Activated T-helper 1 cell treated with anti-CD3 and anti-CD28 coated beads, Interleukin-2, amount 50 U/mL, for 16 hours (primary cell): ENCODE measurements at places on chromosomes 7 and 10.

DNA sequence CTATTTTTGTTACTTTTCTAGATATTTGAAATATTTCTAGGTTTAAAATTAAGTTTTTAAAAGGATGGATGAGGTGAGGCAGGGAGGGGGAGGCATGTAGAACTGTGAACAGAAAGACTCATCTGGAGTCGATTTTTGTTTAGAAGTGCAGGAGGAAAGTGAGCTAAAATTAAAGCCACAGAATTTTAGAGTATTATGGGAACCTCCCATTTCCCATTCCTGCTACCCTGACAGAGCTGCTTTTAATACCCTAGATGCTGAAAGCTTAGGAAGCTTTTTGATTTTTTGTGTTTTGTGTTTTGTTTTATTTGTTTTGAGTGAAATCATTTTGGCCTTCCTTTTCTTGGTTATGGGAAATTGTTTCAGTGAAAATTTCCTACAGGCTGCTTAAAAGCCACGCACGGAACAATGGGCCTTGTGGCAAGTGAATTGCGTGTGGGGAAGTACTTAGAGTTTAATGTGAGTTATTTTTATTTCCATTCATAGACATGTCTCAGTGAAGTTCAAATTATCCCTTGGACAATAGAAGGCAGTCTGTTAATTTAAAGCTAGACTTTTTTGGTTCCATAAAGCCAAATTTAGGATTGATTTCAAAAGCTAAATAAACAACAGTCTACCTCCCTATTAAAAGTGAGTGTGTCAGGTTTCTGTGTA is 102.0 kb upstream of the HDAC9 start:
- DNase-seq, result no peak

DNA sequence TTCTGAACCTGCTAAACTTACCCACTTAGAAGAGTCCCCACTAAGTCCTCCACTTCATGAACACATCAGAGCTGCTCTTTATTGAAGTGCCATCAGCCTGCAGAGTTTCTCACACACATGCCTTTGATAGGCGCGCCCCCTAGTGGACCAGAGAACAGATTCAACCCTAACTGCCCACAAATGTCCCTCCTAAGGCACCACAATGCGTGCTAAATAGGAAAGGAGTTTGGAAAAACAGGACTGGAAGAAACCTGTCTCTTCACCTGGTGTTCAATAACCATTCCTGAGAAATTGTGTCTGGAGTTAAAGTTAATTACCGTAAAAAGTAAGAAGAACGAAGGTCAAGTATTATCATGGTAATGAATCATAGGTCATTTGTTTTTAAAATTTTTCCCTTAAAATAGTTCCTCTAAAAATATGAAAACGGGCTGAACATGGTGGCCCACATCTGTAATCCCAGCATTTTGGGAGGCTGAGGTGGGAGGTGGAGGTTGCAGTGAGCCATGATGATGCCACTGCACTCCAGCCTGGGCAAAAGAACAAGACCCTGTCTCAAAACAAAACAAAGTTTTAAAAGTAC is 249.7 kb downstream of the ELMO1 start:
- DNase-seq, result peak; percentile 50

GRCh38 chr10:89171996-89172395 is 35.1 kb downstream of the CH25H start:
- DNase-seq, result no peak

- DNase-seq, result no peak
Observed at GRCh38 chr10:87983716-87984115, 120.3 kb downstream of the PTEN start.

DNA sequence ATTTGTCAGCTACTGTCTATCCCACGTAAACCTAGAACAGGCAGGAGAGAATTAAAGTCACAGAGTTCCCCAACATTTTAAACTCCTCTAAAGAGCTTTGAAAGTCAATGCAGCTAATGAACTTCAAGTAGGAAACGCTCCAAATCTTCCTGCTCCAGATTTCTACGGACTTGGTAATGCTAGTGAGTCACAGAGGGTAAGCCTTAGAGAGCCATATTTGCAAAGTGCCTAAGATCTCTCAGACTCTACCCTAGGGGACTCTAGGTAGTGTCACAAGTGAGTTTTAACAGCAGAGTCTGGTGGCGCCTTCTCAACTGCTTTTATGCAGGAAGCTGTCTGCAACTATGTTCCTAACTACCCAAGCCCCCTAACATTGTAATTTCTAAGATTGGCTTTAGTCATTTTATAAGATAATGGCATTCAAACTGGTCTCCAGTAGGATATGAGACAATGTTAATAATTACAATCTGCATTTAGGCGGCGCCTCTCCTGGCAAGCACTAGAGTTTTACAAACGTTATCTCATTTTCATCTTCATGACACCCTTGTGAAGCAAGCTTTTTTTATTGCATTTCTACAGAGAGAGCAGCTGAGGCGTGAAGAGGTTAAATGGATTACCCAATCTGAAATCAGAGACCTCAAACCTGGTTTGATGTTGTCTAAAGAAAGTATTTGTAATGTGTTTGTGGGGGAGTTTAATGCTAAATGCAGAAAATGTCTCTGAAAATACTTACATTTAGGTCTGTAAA is 22.0 kb upstream of the FZD1 start:
- DNase-seq, result no peak

DNA sequence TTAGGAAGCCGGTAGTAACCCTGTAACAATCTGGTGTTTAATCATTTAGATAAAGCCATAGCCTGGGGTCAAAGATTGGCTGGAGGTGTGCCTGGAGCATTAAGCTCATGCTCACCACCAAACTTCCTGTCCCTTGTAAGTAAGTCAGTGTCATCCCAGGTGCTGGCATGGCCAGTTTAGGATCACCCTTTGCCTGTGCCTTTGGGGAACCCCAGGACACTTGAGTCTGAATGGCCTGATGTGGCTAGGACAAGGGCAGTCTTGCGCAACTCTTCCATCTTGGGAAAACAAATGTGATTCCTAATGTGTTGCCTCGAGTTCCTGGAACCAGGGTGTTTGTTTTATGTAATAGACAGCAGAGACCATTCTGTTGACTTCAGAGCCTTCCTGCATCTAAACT is 154.8 kb downstream of the GRK5 start:
- DNase-seq, result no peak

- no peak for DNase-seq
Observed at GRCh38 chr7:116949941-116950801, 3.1 kb upstream of the ST7 start.

DNA sequence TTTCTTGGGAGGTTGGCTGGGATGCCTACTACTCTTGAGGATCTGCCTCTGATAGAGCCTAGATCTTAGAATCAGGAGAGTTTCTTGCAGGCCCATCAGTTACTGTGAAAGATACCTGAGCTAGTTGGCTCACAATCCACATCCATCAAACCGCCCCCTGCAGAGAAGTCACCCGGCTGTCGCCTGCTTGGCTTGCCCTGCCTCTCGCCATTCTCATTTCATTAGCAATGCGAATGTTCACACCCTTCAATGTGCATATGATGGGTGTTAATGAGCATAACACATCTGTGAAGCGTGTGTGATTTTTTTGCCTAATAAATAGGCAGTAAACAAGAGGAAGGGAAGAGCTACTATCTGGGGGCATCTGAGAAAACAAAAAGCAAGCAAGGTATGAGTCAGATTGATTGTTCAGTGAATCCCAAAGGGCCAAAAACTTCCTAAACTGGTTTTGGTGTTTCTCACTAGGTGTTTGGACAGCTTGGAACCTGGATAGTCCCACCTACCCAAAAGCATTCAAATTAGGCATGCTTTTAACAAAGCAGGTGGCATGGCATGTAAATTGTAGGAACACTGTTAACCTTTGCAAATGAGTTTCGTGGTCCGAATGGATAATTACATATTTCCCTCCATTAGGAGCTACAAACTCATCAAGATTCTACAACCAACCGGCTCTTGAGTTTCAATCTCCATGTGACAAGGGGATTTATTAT is 272.3 kb upstream of the C7orf33 start:
- no peak for DNase-seq

DNA sequence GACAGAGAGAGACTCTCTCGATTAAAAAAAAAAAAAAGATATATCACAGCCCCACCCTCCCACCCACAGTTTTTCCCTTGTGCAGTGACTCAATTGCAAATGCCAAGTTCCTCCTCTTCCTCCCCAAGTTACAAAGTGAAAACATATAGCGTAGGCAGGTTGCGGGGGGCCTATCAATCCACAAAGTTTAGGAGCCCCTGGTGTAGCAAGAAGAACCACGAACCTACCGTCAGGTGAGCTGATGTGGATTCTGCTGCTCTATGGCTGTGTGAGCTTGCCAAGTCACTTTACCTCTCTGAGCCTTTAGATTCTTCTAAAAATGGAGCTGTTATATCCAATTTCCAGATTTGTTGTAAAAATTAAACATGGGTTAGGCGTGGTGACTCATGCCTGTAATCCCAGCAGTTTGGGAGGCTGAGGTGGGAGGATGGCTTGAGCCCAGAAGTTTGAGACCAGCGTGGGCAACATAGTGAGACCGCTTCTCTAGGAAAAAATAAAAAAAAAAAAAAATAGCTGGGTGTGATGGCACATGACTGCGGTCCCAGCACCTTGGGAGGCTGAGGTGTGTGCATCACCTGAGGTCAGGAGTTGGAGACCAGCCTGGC is 8.2 kb upstream of the RHBDD2 start:
- DNase-seq, result no peak

GRCh38 chr10:123704812-123705211 is 38.7 kb downstream of the GPR26 start:
- no peak for DNase-seq

- DNase-seq, result no peak
Observed at GRCh38 chr7:68313806-68314205, 1284.5 kb upstream of the AUTS2 start.

- no peak for DNase-seq
Observed at GRCh38 chr7:154680894-154681659, 321.8 kb downstream of the PAXIP1 start.

GRCh38 chr7:35248576-35249536 is 5.0 kb downstream of the TBX20 start:
- no peak for DNase-seq

GRCh38 chr10:131851346-131851745 is 49.5 kb upstream of the PPP2R2D start:
- DNase-seq, result no peak

DNA sequence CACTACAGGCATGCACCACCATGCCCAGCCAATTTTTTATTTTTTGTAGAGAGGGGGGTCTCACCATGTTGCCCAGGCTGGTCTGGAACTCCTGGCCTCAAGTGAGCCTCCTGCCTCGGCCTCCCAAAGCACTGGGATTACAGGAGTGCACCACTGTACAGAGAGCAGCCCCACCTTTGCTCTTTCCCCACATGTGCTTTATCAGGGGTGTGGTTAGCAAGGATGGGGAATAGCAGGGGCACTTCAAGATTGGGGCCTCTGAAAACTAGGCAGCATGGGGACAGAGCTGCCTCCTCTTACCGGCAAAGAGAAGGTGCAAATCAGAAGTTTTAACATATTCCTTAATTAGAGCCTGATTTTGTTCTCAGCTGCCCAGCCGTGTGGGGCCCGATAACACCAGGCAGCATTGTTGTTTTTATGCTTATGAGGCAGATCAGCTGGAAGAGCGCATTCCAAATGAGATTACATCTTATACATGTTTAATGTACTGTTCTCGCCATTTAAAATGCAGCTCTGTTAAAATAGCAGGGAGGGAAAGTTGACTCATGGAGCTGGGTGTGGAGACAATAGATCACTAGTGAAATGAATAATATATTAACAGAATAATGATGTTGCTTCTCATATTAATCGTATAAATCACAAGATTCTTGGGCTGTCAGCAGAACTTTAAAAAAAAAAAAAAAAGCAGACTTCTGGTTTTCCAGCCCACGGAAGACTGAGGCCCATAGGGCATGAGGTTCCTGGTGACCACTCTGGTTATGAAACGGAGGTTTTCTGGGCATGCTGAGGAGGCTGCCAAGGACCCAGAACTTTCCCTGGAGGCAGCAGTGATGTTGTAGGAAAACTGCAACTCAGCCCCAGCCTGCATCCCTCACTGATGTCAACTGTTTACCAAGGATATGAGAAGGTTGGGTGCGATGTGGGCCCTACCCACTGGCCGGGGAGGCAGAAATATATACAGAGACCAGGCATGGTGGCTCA is 62.5 kb downstream of the TMEM130 start:
- no peak for DNase-seq

DNA sequence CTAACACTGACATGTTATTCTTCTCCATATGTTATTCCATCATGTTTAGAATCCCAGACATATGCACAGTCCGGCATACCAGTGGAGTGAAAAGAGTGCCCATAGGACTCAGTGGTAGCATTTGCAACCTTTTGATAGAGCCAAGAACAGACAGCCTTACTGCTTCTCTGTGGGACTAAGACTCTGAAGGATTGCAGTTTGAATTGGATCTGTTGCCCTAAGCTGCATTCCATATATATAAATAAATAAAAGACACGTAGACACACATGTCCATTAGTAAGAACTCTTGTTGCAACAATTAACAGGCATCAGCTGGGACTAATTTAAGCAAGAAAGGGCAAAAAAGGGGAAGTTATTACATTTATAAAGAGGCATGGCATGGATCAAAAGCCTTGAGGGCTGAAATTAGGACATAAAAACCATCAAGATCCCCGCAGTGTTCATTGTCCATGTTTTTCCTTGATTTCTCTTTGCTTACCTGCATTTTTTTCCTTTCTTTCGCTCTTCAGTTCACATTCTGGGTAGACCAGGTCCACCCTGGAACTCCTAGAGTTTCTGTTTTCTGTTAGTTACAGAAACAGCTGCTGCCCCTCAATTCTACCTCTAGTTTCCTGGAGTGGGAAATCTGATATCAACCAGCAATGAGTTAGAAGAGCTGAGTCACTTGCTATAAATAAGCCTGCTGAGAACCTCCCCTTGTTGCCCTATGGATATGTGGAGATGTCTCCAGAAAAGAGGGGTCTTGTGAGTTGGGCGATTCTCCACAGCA is 132.4 kb downstream of the SORCS1 start:
- no peak for DNase-seq

DNA sequence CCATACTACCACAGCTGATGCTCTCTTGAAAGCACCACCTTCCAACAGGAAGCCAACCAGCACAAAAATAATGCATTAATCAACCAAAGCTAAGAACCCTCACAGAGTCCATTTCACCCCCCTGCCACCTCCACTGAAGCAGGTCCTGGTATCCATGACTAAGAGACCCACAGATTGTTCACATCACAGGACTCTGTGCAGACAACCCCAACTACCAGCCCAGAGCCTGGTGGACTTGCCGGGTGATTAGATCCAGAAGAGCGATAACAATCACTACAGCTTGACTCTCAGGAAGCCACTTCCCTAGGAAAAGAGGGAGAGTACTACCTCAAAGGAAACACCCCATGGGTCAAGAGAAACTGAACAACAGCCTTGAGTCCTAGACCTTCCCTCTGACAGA is 528.1 kb downstream of the KIF20B start:
- no peak for DNase-seq

DNA sequence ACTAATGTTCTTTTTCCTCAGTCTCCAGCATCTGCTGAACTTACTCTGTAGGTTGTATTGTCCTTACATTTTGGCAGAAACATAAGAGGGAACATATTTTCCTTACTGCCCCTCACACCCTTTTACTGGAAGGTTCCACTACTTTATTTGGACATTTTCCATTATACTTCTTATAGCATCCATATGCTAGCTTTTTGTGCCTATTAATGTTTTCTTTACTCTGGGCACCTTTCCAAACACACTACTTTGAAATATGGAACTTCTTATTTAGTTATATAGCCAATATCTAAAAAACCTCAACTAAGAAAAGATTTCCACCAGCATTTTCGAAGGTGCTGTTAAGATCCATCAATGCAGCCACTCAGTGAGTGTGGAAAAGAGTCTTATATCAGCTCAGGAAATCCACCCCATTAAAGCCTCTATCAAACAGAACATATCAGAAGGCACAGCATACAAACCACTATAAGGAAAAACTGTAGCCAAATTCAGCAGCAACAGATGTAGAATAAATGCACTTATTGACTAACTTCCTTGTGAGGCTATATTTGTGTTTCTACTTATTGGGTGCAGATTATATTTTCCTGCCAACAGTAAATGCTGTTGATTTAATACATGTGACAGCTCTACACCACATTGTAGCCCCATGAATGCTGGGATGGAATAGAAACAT is 272.5 kb upstream of the SEMA3E start:
- DNase-seq, result no peak
